ENCODE measurements at places on chromosomes 16 and 17.

DNA sequence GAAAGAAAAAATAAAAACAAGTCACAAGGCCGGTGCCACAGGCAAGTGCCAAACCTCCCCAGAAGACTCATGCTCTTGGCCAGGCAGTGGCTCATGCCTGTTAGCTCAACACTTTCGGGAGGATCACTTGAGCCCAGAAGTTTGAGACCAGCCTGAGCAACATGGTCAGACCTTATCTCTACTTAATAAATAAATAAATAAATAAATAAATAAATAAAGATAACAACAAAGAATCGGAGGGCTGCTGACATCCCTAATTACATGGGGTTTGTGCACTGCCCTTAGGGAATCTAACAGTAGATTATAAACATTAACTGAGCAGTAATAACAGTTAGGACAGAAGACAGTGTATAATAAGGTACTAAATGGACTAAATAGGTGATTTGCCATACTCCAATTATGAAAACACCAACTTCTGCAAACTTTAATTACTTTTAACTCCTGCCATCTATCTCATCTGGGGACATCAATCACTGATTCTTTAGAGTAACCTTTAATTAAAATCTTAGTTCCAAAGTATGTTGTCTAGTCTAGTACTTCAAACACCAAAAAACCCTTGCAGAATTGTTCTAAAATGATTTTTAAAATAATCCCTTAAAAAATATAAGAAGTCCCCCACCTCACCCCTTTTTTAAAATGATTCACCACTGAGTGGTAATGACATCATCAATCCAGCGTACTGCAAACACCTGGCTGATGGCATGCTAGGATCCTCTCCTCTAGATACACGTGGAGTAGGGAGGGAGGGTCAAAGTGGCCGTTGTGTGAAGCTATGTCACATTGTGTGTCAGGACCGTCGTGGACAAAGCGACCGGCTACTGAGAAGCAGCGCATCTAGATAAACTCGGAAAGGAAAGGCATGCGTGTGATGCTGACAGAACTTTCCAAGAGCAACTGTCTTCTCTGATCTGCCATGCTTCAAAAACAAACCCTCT is 28.5 kb downstream of the CYTH1 start:
- DNase-seq = no peak

DNA sequence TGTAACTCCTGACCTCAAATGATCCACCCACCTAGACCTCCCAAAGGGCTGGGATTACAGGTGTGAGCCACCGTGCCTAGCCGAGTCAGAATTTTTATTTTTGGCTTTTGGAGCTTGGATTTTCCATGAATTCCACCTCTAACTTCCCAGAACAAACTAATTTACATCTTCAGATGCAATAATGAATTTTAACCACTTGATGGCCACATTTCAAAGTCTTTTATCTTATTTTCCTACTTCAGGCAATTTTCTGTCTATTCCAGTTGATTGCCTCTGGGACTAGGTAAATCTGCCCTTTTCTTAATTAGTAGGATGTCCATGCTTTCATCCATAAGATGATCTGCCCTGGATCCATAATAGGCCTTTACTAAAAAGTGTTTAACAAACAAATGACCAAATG is 156.4 kb upstream of the ANKFN1 start:
- DNase-seq = no peak

DNA sequence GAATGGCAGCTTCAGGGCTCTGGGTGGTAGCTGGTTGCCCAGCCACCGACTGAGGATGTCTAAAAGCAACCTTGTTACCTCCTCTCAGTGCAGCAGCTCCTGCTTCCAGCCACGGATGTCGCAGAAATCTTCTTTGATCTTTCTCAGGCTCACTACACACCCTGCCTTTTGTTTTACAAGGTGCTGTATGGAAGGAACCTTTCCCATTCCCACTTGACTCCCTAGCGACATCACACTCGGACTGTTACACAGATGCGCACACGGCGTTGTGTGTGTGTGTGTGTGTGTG is 135.8 kb upstream of the CPHXL start:
- no peak for DNase-seq

DNA sequence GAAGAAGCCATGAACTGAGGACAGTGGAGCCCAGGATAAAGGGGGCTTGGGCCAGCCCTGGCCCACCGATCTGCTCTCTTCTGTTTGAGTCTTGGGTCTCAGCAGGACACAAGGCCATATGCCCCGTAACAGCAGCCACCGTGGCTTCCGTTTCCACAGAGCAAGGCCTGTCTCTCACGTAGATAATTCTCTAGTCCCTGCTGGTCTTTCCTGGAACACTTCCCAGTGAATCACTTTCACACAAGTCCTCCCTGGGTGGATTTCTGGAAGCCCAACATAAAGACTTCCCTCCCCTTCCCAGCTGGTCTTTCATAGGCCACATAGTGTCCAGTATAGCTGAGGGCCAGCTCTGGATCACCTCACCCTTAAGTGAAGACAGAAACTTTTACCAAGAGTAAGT is 19.9 kb upstream of the C16orf78 start:
- peak; percentile 67 for DNase-seq

- DNase-seq = peak; percentile 37
These were observed 29.0 kb downstream of the IL21R start for GRCh38 chr16:27430923-27431484.

DNA sequence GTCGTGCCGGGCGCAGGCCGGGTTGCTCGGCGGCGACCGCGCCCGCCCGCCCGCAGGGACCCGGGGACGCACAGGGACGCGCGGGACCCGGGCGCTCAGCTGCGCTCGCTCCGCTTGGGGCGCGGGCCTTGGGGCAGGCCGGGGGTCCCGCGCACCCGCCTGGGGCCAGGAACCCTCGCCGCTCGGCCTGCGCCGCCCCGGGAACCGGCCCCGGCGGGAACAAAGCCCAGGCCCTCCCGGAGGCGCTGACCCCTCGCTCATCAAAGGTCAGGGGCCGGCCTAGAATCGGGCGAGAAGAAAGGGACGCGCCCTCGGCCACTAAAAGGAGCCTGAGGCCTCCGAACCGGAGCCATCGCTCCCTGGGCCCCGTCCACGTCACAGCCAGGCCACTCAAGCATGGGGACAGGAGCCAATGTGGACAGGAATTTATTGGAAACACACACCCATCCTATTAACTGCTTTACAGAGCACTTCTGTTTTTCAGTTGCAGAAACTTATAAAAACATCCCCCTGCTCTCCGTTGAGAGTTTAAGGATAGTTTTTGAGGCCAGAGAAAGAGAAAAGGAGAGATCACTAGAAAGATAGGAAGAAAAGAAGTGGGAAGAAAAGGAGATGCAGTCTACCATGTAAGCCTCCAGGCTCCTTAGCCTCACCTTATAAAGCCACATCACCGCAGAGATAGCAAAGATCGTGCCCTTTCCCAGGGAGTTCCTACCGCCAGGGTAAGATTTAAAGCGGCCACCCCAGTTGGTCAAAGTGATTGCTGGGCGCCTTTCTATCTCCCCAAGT is 558 bp upstream of the ZFHX3 start:
- DNase-seq = no peak

DNA sequence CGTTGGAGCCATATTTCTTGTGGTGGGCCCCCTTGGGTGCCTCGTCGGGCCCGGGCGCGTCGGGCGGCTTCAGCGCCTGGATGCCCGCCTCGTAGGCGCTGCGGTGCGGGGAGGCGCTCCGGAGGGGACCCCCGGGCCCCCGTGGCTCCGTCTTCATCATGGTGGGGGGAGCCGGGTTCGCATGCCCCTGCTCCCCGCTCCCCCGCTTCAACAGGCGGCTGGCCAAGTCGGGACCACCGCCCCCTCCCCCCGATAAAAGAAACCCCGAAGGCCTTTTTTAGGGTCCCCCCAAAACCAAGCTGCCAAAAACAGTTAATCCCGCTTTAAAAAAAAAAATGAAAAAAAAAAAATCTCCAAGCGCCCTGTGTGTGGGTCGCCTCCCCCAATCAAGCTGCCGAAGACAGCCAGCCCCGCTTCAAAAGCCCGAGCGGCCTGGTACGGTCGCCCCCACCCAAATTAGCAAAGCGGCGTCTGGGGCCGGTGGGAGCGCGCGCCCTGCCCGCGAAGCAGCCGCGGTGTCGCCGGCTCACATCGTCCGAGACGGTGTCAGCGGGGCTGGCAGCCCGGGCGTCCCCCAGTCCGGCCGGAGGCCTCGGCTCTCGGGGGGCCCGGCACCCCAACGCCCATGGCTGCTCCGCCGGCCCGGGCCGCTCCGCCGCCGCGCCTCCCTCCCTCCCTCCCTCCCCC is at the start of gene PPP1R9B:
PPP1R9B (minus strand) TSS at position 324 of the 687 bp plus-strand sequence; CDS start at position 160, 164 bp downstream.
- DNase-seq = no peak

DNA sequence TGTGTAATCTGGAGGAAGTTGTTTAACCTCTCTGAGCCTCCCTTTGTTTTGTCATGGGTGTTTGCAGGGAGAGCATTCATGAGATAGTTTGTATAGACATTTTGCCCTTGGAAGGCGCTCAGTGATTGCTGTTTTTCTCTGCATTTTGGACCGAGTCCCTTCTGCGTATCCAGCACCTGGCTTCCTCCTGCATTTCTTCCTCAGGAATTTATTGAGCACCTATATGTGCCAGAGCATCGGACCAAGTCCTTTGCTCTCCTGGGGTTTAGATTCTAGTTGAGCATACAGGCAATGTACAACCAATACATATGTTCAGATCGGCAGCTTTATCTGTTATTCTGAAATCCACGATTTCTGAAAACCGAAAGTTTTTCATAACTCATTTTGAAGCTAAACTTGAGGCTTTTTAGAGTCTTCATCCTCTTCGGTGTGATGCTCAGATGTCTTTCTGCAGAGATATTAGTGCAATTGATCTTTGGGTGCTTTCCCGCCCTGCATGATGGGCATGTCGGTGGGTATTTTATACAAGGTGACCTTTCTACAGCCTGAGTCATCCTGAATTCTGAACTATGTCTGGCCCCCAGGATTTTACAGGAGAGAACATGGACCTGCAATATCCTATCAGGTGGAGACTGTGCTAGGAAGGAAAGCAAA is 4.1 kb downstream of the IL4R start:
- DNase-seq = peak; percentile 9

DNA sequence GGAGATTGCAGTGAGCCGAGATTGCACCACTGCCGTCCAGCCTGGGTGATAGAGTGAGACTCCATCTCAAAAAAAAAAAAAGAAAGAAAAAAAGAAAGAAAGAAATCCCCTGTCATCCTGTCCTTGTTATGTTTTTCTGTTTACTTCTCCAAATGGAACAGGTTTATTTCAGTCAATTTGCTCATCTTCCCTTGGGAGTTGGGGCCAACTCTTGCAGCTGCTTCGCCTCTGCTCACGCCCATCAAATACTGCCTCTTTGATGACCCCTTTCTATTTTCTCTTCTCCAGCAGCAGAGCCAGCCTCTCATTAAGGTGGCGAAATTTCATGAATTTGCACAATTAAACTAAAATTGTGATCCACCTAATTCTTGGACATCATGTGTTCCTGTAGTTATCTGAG is 173.4 kb downstream of the ZNF18 start:
- no peak for DNase-seq

- no peak for DNase-seq
These were observed 17.1 kb downstream of the DGKE start for GRCh38 chr17:56851008-56851407.

GRCh38 chr17:68346448-68346847 is 55.2 kb downstream of the ARSG start:
- no peak for DNase-seq

DNA sequence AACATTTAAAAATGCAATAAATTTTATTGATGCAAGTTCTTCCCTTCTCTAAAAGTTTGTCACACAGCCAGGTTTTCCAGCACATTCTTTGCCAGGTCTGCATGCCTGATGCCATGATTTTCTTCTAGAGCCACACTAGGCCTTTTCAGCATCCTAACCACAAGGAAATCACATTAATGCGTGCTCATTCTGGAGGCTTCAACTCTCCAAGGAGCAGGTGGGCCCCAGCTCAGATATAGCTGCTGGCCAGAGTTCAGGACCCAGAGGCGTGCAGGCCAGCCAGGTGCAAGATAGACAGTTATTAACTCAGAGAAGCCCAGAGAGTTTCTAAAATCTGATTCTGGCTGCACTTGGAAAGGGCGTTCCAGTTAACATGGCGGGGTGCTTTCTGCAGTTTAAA is 124.5 kb upstream of the MAF start:
- no peak for DNase-seq

GRCh38 chr16:81358860-81359259 is 44.1 kb downstream of the GAN start:
- no peak for DNase-seq

GRCh38 chr16:62294213-62294972 is 258.2 kb upstream of the CDH8 start:
- no peak for DNase-seq

DNA sequence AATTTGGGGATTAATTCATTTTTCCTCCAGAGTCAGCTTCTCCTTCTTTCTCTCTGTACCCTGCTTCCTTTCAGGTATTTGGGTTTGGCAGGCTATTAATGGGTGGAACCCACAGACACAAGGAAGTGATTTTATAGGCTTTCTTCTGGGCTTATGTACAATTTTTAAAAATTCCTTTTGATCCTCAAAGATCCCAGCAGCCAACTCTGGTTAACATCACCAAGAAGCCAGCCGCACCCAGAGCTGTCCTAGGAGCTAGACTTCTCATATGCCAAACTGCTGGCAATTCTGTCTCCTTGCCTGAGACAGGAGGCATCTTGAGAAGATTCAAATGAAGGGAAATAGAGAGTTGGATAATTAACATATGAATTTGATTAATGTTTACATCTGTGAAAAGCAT is 47.2 kb upstream of the ELAC2 start:
- DNase-seq = no peak

DNA sequence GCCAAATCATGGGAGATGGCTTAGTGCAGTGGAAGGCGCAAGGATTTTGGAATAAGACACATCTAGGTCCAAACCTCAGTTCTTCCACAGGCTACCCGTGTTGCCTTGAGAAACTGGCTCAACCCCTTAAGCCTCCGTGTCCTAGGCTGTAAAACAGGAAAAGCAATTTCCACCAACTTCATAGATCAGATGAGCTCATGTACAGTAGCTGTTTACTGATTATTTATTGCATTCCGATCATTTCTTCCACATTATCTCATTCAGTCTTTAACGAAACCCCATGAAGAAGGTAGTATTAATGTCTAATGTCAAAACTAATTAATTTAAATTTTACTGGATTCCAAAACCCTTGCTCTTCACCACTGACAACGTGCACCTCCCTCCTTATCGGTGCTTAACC is 231.6 kb downstream of the GRIN2A start:
- no peak for DNase-seq

GRCh38 chr17:59778996-59779395 is 71.5 kb downstream of the VMP1 start:
- DNase-seq = no peak

- DNase-seq = no peak
These were observed 1.8 kb downstream of the ODF4 start for GRCh38 chr17:8341456-8341855.
